Calu3 (cell line): ENCODE measurements at places on chromosomes 16 and 17.

- no peak for DNase-seq
These were observed 573.0 kb upstream of the C16orf82 start for GRCh38 chr16:26493751-26494150.

- no peak for DNase-seq
These were observed 26.9 kb upstream of the SLC38A8 start for GRCh38 chr16:84069540-84069939.

DNA sequence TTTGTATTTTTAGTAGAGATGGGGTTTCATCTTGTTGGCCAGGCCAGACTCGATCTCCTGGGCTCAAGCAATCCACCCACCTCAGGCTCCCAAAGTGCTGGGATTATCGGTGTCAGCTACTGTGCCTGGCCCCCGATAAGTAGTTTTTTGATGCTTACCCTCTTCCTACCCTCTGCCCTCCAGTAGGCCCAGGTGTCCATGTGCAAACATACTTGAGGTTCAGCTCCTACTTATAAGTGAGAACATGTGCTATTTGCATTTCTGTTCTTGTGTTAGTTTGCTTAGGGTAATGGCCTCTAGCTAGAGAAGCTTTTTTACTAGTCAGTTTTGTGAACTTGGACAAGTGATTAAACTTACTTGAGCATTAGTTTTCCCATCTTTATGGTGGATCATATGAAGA is 136.8 kb downstream of the HS3ST4 start:
- DNase-seq: no peak

DNA sequence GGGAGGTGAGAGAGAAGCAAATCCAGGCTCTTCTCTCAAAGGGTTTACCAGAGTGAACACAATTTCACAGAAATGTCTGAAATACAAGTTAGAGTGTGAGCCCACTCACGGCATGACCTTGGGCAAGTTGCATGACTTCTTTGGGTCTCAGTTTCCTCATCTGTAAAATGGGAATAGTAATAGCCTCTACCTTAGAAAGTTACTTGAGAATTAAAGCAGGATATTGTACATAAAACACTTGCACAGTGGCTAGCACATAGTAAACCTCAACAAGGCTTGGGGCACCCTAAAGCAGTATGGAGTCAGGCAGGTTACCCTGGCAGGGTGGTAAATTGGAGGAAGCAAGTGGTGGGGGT is 13.2 kb upstream of the RNF222 start:
- no peak for DNase-seq

GRCh38 chr16:51526621-51527020 is 375.6 kb upstream of the SALL1 start:
- no peak for DNase-seq

- DNase-seq: no peak
These were observed 11.7 kb downstream of the RNF213 start for GRCh38 chr17:80272366-80272765.
